ENCODE measurements at places on chromosomes 7 and 10.

GRCh38 chr10:122476333-122476695 is 15.0 kb downstream of the HTRA1 start:
- DNase-seq = no peak

GRCh38 chr10:32367793-32368453 is 21.0 kb upstream of the EPC1 start:
- no peak for DNase-seq

GRCh38 chr7:132650498-132650897 is 74.2 kb upstream of the PLXNA4 start:
- DNase-seq = peak; percentile 41

DNA sequence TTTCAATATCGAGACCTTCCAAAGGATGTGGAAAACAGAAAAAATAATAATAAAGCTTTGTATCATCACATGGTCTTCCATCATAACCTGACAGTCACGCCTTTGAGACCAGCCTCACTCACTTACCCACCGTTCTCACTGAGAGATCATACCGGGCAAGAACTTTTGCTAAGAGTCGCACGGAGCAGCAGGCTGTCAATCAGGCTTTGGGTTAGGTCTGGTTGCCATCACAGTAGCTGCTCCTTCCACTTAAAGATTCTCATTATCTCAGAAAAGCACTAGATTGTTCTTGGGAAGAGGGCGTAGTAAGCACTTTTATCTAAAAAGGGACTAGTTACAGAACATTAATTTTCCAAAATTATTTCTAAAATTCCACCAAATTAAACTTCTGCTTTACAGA is 2.0 kb downstream of the RELN start:
- DNase-seq = no peak

GRCh38 chr10:116168329-116168728 is 104.7 kb downstream of the GFRA1 start:
- no peak for DNase-seq

All from SW 1271 (cell line).